ENCODE measurements at places on chromosomes 7 and 10.

DNA sequence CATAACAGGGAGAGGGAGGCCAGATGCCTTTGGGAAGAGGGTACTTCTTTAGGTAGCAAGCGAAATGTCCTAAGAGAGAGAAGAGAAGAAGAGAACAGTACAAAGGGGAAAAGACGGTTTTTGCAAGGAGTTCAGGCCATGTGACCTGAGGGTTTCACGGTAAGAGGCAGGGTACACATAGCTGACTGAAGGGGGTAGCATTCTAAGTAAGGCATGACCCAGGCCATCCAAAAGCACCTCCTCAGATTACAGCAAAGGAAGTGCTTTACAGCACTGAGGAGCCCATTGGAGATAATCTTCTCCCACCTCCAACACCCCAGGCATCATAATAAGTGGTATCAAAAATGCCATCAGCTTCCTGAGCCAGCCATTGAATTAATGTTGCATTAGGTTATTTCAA lies 258.2 kb upstream of the NPY start:
- no peak for DNase-seq

DNA sequence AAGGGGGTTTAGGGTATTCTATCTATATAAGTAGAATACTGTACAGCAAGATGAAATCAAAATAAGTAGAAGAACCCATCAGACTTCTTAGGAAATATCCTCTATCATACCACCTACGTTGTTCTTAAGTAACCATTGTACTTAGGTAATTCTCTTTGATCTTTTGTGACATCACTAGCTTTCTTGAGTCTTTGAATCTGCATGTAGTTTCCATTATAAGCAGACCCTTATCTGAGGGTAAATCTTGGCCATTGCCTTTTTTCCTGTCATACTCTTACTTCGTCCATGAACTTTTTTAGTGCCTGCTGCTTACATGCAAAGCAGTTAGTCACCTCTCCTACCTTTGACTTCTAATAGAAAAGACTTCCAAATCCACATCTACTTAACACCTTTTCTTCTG lies 49.0 kb downstream of the WAC start:
- DNase-seq = no peak

GRCh38 chr10:127298381-127298780 lies 102.0 kb upstream of the INSYN2A start:
- no peak for DNase-seq

DNA sequence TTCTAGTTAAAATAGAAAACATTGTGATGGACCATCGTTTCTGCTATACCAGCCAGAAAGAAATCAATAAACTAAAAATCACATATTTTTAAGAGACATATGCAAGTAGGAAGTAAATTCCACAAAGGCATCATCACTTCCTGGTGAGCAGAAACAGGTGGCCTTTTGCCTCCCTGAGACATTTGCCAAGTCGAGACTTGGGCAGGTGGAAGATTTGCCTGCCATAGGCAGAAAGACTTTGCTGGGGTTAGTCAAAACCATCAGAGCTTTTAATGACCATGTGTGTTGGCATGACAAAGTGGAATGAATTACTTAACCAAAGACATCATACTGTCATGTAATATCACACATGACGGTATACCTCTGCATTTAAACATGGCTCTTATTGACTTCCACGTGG lies 66.0 kb upstream of the FGL2 start:
- DNase-seq = no peak

DNA sequence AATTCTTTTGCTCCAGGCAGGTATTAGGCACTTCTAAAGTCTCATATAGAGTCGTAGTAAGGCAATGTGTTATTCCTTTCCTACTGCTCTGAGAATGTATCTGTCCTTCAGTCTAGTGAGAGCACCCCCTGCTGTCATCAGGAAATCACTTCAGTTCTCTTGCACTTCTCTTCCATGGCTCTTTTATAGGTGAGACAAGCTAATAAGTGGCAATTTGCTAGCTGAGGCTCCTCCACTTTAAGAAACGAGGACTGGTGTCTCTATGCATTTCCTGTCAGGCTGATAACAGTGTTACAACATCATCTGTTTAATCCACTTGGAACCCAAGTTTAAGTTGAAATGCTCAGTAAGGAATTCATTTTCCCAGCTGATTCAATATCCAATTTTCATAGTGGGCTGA lies 350.6 kb downstream of the TFEC start:
- no peak for DNase-seq

- DNase-seq = no peak
These were observed 22.1 kb upstream of the AOAH start for GRCh38 chr7:36746347-36746746.

DNA sequence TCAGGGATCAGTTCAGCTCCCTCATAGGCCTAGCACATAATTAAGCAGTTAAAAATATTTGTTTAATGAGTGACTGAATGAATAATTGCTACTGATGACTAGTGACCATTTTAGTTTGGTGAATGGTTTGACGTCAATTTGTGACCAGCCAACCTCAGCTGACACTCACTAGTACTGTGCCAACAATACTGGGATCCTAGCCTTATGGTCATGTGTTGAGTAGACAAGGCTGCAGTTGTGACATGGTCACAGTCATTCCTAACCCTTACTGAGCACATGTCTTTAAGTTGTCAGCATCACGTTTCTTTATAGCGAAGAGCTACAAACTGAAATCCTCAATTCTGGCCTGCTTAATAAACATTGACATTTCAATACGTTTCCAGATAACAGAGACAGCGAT lies 86.9 kb upstream of the SLC26A5 start:
- no peak for DNase-seq

DNA sequence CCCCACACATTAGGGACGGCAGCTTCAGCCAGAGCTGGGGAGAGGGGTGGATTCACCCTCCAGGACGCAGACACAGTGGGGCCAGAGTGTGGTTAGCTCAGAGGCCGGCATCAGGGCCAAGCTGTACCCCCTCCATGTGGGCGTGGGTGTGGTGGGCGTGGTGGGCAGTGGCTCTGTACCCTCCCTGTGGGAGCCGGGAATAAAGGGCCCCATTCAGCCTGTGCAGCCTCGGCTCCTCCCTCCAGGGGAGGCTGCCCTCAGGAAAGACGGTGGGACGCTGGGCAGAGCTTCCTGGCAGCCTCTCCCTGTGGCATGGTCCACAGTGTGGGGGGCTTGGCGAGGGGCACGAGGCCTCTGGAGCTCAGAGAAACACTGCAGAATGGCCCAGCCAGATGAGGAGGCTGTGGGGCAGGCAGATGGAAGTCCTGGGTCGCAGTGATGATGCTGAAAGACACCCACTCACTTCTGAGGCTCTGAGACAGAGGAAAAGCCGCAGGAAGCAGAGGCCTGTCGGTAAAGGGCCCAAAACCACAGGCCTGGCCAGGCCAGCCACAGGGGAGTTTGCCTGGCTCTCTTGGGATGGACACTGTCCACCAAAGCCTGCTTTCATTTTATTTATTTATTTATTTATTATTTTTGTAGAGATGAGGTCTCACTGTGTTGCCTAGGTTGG lies 108.0 kb downstream of the SH3PXD2A start:
- DNase-seq = no peak

GRCh38 chr10:124092860-124093773 lies at the start of gene CHST15:
CHST15 (minus strand) TSS chr10:124093598; CDS start chr10:124046212, 47,386 bp downstream.
- peak; percentile 22 for DNase-seq

DNA sequence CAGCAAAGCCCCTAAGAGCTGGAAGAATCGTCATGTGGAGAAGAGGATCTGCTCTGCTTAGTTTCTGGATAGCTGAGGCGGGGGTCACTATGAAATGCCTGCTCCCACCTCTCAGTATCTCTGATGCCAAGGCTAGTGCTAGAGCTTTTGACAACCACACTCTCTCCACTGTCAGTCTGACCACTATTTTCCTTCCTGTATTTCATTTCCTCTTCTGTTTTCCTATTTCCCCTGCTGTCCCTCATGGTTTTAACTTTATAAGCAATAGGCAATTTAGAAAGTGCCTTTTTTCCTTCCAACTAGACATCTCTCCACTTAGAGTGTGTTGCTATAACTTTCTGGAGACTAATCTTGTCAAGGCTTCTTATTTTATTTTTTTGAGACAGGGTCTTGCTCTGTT lies 23.6 kb downstream of the C7orf57 start:
- no peak for DNase-seq

- no peak for DNase-seq
These were observed 15.1 kb upstream of the RHOBTB1 start for GRCh38 chr10:60958892-60959601.

DNA sequence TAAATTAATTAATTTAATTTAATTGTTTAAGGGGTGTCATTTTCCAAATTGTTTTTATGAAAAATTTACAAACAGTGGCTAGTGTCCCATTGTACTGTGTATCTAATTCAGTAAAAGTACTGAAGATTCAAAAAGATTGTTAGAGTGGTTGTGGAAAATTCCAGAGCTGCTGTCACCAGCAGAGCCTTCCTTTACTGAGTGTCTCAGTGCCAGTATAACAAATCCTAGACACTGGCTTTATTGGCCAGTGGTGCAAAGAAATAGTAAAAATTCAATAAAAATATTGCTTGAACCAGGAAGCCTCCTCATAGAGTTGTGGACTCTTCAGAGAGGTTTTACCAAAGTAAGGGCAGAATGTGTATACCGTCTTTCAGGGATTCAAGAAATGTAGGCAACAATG lies 23.1 kb upstream of the HERPUD2 start:
- DNase-seq = no peak

- DNase-seq = no peak
These were observed 172.1 kb downstream of the ACTR3B start for GRCh38 chr7:152931633-152932032.

DNA sequence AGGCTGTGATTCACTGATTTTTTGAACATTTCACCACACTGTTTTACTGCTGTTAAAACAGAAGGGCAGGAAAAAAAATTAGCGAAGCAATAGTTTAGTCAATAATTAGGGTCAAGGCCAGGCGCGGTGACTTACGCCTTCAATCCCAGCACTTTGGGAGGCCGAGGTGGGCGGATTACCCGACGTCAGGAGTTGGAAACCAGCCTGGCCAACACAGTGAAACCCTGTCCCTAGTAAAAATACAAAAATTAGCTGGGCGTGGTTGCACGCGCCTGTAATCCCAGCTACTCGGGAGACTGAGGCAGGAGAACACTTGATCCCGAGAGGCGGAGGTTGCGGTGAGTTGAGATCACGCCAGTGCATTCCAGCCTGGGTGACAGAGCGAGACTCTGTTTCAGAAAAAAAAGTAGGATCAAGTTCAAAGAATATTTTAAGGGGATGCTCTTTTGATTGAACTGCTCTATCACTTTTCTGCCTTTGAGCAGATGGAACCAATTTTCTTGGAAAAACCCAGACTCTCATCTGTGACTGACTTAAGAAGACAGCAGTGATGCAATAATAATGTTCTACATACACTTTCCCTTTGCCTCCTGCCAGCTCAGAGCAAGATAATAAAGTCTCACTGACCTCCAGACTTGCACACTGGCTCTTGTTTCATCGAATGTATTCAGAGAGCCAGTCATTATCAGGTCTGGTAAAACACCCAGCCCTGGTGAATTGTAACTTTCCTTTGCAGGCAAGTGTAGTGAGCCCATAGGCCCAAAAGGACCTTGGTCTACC lies 1.6 kb upstream of the PPA1 start:
- DNase-seq = peak; percentile 27

DNA sequence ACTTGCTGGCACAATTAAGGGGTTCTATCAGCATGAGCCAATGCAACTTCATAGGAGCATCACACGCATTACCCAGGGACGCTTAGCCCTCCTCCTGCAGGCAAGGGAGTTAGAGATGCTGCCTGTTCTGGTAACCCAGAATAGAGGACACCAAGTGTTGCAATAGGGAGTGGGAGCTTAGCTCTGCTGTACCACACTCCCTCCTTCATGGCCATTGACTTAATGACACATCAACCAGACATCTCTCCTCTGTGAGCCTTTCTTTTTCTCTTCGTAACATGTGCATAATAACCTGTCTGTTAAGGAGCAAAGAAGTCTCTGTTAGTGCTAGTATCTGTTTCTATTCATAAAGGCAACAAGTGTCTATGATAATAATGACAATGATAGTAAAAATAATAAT lies 282.4 kb downstream of the SORCS3 start:
- DNase-seq = no peak
